Hypothalamus (tissue), 51 donors: ENCODE measurements at places on chromosomes 1 and 21.
A peak's percentile ranks its signal among the peaks of the same experiment; 100 is the strongest.

GRCh38 chr1:235468970-235469369, 35.3 kb downstream of the B3GALNT2 start:
- DNase-seq = no peak

DNA sequence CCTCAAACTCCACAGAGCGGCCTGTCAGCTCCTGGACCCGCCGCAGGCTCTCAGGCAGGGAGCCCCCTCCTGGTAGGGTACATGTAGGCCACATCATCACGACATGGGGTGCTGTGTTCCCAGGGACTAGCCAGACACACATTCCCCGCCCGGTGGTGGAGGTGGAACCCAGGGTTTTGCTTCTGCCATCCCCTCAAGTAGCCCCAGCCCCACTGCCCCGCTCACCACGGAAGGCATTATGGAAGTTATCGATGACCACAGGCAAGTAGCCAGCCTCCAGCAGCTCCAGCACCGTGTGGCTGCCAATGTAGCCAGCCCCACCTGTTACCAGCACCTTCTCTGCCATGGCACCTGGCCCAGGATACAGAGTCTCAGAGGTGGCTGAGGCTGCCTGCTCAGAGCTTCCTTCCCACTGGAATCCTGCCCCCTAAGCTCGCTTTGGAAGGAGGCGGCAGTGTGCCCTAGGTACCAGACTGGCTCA, 1.9 kb downstream of the GALE start:
- DNase-seq = no peak

DNA sequence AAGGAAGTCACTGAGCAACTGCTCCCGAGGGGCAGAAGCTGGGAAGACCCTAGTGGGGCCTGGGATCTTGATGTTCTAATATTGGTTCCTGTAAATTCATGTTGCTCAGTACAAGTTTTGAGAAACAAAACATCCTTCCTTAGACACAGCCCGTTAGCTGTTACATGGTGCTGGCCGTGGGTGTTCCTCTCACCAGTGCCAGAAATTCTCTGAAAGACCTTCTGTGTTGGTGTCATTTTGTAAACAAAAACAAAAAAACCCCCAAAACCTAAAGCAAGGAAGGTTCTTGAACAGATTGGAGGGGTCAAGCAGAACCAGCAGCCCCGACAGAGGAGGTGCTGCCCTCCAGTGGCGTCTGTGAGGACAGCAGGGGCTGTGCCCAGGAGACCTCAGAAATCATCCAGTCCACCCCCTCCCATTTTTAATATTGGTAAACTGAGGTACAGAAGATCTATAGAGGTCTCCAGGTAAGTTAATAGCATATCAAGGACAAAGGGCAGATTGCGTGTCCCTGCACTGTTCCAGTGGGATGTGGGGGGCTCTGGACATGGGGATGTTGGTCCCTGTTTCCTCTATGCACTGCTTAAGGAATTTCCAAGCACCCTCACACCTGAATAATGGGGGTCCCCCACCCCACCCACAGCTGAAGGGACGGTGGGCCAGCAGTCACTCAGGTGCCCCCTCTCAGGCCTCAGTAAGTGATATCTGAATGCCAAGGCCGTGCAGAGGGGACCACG, 38.2 kb downstream of the SLC2A7 start:
- DNase-seq = peak; percentile 18

DNA sequence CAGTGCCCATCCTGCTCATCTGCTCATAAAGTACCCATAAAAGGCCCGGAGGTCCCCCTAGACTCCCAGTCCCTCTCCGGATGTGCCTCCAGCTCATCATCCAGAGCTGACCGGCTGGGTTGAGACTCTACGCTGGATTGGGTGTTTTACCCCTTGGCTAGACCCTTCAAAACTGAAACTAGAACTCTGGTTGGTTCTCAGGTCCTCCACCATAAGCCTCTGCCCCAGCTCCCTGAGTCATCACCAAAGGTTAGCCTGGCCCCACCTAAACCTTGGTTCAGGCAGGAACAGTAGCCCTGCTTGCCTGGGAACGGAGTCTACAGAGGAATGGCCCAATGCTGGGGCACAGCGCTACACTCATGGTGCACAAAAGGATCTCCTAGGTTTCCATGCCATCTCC, 75.1 kb downstream of the TLR5 start:
- DNase-seq = no peak

DNA sequence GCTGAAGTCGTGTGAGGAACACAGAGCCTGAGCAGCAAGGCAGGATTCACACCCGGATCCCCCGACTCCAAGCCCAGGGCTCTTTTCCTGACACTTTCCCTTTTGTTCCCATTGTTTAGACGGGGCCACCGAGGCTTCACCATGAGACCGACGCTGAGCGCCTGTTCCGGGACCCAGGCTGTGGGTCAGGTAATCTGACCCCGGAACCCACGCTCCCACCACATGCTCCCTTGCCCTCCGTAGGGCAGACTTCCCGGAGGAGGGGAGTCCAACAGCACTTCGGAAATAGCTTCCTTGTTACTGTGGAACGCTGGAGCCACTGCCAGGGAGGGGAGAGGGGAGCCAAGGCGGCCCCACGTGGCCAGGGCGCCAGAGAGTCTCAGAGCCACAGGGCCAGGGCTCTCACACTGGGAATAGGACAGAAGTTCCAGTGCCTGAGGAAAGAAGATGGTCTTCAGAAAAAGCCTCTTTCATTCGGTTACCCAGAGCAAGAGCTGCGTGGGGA, 18.4 kb downstream of the RUNX3 start:
- no peak for DNase-seq

- DNase-seq = no peak
These were observed 97.0 kb downstream of the UBR4 start for GRCh38 chr1:19112891-19113696.

GRCh38 chr1:94951509-94952208, 24.7 kb upstream of the CNN3 start:
- no peak for DNase-seq

- DNase-seq = no peak
These were observed 2.0 kb downstream of the INAVA start for GRCh38 chr1:200896531-200897196.

GRCh38 chr1:25577134-25577920, 33.9 kb downstream of the LDLRAP1 start:
- DNase-seq = no peak

DNA sequence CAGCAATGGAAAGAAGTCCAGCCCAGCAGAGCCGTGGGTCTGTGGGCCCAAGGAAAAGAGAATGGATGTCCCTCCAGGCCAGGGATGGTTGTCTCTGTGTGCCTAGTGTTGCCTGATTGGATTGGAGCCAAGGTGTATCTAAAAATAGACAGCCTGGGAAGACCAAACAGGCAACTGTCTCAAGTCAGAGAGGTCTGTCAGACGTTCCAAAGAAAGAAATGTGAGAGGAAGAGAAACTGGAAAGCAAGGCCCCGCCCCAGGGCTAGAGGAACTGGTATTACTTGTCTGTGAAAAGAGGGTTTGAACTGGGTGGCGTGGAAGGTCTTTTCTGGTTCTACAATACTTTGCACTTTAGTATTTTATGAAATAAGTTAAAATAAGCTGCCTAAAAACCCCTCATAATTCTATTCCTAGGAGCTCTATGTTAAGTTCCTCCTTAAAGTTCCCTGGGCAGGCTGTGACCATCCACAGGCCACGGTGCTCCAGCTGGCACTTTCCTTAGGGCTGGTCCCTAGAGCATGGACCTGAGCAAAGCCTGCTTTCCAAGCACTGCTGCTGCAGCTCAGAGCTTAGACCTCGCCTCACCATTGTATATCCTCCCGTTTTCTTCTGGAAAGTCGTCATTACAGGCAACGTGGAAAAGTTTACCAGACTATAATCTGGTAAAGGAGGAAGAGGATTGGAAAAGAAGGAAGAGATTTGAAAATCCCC, 151.6 kb downstream of the DISC1 start:
- no peak for DNase-seq
